ENCODE measurements at places on chromosomes 3 and 15.

- no peak for DNase-seq
These were observed 46.3 kb downstream of the FOXP1 start for GRCh38 chr3:71537211-71537611.

GRCh38 chr3:38127611-38128302 is 9.2 kb downstream of the ACAA1 start:
- DNase-seq: no peak

DNA sequence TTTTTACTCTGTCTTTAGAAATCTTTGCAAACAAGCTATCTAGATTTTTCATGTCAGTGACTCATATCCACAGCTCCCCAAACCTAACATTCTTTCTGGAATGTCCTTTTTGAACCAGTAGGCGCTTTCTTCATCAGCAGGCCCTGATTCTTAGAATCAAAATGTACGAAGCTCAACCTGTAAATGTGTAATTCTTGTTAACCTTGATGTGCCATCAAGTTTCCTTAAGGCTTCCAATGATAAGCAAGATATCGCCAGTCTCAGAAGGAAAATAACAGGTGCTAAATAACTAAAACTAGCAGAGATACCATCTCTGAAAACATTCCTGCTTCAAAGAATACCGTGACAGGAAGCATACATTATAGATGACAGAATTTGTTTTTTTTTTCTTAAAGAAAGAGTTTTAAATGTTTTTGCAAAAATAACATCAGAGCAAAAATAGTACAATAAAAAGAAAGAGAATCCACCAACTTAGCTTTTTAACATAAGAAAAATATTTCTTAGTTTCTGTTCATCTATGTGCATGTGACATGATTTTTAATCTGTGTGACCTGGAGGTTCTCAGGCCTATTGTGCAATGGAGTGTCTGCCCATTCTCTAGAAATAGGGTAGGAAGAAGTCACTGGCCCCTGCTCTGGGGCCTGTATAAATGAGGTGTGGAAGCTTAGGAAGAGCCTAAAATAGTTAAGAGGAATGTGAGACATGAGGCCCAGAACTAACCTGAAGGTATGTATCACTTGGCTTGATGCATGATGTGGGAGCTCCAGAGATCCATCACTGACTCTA is 14.7 kb upstream of the SECISBP2L start:
- DNase-seq: no peak

GRCh38 chr3:20307383-20307782 is 121.4 kb upstream of the SGO1 start:
- DNase-seq: no peak

DNA sequence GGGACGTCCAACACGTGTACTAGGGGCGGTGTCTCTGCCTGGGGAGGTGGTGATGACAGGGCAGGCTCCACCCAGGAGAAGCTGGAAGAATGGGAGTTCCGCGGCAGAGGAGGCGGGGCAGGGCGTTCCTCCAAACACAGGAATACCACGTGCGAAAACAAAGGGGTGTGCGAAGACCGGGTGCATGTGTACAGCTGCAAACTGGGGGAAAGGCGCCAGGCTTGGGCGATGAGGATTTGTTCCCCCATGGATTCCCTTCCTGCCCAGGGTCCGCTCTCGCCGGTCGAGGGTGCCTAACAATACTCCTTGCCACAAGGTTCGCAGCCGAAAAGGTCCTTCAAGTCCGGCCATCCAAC is 500 bp upstream of the ZSCAN2 start:
- peak; percentile 61 for DNase-seq

GRCh38 chr3:193730511-193730910 is 137.5 kb downstream of the OPA1 start:
- no peak for DNase-seq

- DNase-seq: no peak
These were observed 868 bp downstream of the SATB1 start for GRCh38 chr3:18424213-18424728.

DNA sequence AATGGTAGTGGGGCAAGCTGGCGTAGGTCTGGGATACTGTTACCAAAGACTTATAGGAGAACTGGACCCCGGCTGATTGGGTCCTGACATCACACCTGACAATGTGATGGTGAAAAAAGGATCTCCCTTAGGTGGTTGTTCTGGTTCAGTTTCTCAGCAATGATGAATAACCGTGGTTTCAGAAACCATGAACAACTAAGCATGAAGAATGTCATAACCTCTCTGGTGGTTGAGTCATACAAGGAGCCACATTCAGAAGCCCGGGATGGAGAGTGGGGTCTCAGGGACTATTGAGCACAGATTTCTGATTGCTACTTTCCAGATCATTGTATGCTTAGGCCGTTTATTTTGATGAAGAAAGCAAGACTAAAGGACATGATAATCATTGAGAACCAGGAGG is 17.4 kb downstream of the GPR160 start:
- peak; percentile 13 for DNase-seq

DNA sequence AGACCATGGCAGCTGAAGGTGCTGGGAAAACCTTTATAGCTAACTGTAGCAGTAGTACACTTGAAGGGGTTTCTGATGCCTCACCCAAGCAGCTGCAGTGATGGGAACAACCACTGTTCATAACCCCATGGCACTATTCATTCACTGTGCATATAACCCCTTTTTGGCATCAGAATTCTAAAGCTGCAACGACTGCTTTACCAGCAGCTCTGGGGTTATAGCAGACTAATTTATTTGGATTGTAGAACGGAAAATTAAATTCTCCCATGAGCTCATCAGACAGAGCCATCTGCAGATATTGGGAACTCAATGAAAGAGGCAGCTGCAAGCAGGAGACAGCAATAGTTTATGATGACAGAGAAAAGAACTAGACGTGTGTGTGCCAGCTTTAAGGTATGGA is 28.6 kb downstream of the TFDP2 start:
- DNase-seq: no peak

DNA sequence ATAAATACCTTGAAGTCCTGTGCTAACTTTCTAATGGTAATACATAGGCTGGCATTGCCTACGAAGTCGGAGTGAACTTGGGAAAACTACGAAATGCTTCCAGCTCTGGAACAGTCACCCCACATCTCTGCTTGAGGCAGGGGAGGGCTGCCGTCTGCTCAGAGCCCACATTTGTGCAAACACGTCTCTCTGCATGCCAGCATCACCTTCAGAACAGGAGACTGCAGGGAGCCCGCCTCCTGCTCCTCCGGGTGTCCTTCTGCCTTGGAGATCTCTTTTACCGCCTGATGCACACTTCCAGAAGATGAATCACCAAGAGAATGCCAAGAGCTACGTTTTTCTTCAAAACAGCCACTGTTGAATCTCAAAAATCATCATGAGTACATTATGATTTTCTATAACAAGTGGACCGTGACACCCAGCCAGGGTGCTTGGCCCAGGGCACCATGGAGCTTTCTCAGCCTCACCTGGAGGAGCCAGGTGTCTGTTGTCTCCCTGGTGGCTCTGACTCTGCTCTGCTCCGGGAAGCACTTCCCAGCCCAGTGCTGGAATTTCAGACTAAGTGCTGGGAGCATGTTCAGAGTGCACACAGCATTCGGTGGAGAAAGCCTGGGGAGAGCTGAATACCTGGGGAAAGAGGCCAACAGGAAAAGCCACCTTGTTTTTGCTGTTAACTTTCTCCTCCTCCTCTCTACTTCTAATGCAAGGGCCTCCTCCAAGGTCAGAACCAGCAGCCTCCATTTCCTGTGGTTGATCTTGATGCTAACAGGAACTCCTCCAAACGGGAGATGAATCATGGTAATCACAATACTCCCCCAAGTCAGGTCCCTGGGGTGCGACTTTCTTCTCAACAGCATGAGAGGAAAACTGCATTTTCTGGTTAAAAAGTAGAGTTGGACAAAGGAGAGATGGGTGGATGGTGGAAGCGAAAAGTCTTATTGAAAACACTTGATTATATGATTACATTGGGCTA is 467.7 kb downstream of the GABRG3 start:
- no peak for DNase-seq

GRCh38 chr3:155070932-155071387 is 9.2 kb upstream of the MME start:
- no peak for DNase-seq

GRCh38 chr3:162541923-162542322 is 1045.3 kb downstream of the OTOL1 start:
- DNase-seq: no peak

- no peak for DNase-seq
These were observed 393.7 kb upstream of the C2CD4B start for GRCh38 chr15:62558640-62559380.
